Gastroesophageal sphincter (tissue), 4 donors: ENCODE measurements at places on chromosomes 16 and 17. TPM values are rescaled to one million over a fixed set of nuclear protein-coding genes. Genes with fewer than 3 reads are reported as not detected.
A peak's percentile ranks its signal among the peaks of the same experiment; 100 is the strongest.

GRCh38 chr17:43755389-43755875 lies 3.2 kb downstream of the SOST start:
- no peak for ATAC-seq

DNA sequence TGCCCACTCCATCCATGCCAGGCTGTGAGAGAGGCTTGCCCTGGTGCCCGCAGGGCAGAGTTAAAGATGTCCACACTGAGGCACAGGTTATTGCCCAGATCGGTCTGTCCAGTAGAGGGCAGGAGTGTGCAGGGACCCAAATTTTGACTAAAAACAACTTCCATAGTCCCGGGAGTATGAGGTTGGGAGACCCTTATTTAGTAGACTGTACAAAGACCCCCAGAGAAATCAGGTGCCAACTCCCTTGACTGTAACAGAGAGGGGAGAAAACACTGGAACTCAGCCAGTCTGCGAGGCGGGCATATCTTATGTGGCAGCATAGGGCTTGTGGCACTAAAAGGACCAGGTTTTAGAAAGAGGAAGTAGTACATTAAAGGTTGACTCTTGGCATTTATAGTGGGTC lies 43.4 kb downstream of the HNF1B start:
- no peak for ATAC-seq

GRCh38 chr17:31695456-31696090 lies 163.5 kb downstream of the COPRS start:
- ATAC-seq: peak; percentile 17

DNA sequence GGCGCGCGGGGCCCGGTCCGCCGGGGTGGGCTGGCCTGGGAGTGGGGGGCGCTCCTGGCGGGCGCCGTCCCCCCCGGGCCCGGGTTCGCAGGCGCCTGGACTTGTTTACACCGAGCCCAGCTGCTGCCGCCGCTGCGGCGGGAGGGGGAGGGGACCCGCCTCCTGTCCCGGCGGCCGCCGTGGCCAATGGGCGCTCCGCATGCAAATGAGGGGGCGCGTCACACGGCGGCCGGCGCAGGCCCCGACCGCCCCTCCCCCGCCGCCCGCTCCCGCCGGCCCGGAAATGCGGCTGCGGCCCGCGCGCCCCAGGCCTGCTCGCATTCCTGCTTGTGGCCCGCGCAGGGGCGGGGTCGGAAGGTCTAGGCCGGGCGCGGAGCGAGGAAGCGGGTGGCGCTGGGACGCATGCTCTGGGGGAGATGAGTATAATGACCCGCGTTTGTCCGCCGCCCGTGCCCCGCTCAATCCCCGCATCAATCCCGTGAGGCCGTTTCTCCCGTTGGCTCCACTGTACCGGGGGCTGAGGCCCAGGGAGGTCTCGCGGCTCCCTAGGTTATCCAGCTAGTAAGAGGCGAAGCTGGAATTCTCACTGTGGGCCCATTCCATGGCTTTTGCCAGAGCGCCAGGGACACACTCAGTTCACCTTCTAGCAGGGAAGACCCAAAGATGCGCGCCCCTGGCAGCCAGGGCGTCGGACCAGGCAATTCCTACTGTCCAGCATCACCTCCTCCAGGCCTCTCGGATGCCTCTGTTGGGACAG lies at the start of gene YPEL3:
Gene YPEL3, minus strand, starts transcription at position 109 of the 757 bp plus-strand sequence. CDS start 731 bp downstream, outside the sequence.
- peak; percentile 86 for ATAC-seq

- no peak for ATAC-seq
Measured at GRCh38 chr17:71203953-71204352, 916.9 kb upstream of the SOX9 start.

GRCh38 chr16:86222547-86222946 lies 287.8 kb upstream of the FOXF1 start:
- no peak for ATAC-seq

DNA sequence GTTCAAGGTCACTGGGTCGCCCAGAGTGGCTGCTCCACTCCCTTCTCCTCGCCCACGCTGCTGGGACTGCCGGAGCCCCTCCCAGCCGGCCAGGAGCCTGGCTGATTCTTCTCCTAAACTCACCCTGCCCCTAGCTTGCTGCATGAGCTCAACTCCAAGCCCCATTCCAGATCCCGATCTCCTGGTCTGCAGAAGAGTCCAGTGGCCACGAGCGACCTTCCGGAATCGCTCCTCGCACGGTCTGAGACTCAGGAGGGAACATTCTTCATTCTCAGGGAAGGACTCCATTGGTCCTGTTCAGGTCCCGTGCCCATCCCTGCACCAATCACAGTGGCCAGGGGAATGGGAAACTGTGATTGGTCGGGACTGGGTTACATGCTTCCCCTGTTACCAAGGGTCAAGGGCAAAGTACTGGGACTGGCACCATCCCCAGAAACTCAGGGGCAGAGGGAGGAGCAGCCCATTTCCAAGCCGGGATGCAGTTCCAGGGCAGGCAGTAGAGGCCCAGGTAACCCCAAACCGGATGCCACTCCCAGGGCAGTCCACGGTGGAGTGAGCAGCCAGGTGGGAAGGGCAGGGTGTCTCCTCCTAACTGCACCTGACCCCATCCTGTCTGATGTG lies 24.5 kb upstream of the CIBAR2 start:
- peak; percentile 52 for ATAC-seq

DNA sequence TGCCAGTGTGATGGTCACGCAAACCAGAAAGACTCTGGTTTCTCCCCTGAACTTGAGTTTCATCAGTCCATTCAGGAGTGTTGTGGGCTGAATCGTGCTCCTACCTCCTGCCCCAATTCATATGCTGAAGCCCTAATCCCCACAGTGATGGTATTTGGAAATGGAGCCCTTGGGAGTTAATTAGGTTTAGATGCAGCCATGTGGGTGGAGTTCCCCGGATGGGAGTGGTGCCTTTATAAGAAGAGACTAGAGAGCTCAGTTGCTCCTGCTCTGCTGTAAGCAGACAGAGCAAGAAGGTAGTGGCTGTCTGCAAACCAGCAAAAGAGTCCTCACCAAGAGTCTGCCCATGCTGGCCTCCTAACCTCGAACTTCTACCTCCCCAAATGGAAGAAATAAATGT lies 160.3 kb upstream of the DYNLRB2 start:
- ATAC-seq: no peak

GRCh38 chr17:69461951-69462369 lies 47.5 kb downstream of the MAP2K6 start:
- no peak for ATAC-seq

DNA sequence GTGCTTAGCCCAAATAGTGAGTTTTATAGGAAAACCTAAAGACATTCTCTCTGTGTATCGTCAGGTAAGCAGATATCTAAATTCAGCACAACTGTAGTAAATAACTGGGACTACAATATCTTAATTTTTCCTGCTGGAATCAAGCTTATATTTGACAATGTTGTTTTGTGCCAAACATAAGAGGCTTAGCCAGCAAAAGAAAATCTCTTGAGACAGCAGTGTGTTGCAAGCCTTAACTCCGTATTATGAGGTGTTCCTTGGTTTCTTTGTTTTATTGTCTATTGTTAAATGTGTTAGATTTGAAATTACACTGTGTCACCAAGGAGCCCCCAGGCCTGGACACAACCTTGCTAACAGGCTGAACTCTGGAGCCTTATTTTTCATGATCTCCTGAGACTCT lies 1570.6 kb upstream of the GOT2 start:
- ATAC-seq: no peak

GRCh38 chr16:63702981-63703590 lies 1418.8 kb downstream of the CDH11 start:
- no peak for ATAC-seq

DNA sequence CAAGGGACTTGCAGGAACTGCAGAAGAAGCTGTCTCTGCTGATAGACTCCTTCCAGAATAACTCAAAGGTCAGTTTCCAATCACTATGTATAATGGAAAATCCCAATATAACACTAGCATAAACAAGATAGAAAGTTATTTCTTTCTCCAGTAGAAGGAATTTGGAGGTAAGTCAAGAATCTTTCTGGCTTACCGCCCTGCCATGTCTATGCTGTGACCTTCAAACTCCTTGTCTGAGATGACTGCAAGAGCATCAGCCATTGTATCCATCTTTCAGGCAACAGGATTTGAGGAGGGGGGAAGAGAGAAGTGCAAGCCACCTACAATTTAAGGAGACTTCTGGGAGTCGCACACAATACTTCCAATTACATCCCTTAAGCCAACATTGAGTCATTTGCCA lies 2.7 kb downstream of the LDAF1 start:
- no peak for ATAC-seq

- no peak for ATAC-seq
Measured at GRCh38 chr17:75777296-75777922, 7.2 kb upstream of the UNK start.

DNA sequence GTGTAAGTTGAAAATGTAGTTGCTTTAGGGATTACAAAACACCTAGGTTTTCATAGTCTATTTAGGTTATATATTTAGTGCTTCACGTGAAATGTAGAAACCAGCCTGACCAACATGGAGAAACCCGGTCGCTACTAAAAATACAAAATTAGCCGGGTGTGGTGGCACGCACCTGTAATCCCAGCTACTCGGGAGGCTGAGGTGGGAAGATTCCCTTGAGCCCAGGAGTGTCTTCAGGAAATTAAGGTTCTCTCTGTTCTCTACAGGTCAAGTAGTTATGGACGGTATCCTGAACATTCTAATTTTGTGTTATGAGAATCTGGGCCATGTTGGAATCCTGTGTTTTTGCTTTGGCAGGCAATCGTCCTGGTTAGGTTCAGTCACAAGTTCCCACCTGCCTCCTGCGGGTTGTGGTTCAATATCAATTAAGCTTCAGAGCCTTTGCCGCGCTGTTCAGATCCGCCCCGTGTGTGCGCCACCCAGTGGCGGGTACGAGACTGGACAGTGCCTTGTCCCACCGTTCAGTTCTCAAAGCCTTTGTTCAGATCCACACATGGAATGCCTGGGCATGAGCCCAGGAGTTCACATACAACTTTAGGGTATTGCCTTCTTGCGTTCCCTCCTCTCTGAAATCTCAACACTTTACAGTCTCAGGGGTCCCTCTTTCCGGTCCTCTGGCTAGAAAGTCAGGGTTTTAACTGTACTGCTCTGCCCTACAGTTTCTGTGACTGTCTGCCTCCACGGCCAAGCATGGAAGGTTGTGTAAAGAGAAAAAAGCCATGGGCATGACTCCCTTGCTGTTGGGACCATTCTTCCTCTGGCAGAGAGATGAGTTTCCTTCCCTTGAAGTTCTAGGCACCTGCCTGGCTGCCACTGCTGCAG lies 41.7 kb downstream of the HEATR6 start:
- ATAC-seq: peak; percentile 87

- peak; percentile 31 for ATAC-seq
Measured at GRCh38 chr16:2048116-2048543, 345 bp downstream of the TSC2 start.

- no peak for ATAC-seq
Measured at GRCh38 chr17:82908543-82909160, 68.8 kb upstream of the ZNF750 start.

DNA sequence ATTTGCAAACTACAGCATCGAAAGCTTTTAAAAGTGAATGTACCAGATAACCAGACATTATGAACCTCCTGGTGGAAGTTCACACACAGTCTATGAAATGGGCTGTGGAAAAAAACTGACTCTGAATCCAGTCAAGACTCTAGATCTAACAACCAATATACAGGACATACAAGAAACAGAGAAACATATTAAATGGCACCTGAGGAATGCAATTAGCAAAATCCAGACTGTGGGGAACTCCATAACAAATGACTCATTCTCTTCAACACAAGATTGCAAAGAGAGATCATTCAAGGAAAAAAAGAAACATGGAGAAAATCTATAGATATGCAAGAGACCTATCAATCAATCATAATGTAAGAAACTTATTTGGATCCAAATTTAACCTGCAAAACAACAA lies 119.0 kb downstream of the MYO1D start:
- no peak for ATAC-seq

GRCh38 chr17:64992325-64992802 lies 64.2 kb downstream of the GNA13 start:
- no peak for ATAC-seq

DNA sequence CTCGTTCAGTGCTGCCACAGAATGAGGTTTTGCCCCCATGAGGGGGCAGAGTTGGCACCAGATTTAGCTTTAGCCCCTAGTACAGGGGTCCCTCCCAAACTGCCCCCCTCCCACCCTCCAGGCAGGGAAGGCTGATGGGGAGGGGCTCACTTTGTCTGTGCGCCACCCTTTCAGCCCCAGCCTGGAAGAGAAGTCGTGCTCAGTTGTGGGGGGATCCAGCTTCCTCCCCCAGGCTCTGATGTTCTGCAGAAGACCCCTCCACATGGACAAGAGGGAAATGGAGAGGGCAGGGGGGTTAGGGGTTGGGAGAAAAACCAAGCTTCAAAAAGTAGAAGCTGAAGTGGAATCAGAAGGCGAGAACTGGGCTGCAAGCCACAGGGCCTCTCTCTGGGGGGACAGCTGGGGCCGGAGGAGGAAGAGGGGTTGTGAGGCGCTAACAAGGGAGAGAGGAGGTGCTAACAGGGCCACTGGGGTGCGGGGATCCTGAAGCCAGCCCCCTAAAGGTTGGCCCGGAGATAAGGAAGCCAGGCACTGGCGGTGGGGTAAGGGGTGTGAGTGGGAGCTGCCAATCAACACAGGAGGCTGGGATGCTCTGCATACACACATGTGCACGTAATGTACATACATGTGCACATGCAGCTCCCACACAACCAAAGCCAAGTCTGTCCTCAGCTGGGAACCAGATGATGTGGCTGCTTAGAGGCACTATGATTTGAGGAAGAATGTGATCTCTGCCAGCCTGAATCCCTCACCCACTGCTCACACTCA lies 7.0 kb upstream of the TMEM92 start:
- no peak for ATAC-seq

DNA sequence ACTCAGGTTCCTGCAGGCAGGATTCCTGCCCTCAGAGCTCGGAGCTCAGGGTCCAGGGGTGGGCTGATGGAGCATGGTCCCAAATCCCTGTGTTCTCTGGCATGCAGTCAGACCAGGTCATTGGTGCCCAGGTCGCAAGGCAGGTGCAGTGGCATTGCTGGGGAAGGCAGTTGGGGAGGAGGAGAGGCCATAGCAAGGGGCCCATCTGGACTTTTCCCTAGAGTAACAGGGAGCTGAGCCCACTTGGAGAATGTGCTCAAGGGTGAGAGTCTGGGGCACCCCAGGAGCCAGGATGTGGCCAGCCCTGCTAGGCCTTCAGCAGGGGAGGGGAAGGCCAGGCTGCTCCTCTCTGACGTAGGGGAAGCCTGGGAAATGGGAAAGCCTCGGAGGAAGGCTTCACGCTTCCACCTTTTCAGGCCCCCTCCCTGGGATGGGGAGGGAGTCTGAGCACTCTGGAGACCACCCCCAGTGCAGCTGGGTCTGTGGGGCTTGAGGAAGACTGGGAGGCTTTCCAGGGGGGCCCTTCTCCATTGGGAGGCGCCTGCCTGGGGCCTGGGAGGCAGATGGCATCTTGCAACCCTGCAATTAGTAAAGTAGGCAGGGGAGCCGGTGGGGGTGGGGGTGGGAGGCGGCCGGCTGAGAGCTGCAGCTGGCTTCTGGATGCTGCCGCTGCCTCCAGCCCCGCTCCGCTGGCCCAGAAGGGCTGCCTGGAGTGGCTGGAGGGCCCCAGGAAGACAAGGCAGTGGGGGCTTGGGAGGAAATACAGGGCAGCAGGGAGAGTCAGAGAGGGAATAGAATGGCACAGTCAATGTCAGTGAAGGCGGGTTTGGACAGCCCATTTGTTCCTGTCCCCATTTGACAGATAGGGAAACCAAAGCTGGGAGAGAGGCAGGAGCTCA lies 21.1 kb upstream of the DOK4 start:
- no peak for ATAC-seq

The TMEM170A gene
- 14.1 TPM for total RNA-seq

The MRPS23 gene
- total RNA-seq: 24.6 TPM

The VASN gene
- total RNA-seq: 6.8 TPM

The HBA1 gene
- 96.7 TPM for total RNA-seq

The TUBG1 gene
- total RNA-seq: 38.8 TPM

The HBQ1 gene
- not detected for total RNA-seq

The HOXB9 gene
- total RNA-seq: not detected

The KRT33B gene
- not detected for total RNA-seq

The GNG13 gene
- total RNA-seq: not detected

The GGT6 gene
- not detected for total RNA-seq

The AMFR gene
- 216 TPM for total RNA-seq

The CIITA gene
- total RNA-seq: 4.3 TPM
